ENCODE measurements at places on chromosomes 4 and X.
A peak's percentile ranks its signal among the peaks of the same experiment; 100 is the strongest.

- DNase-seq = no peak
These were observed 712.4 kb upstream of the LCORL start for GRCh38 chr4:18733961-18734360.

GRCh38 chr4:150038335-150039076, 39.7 kb upstream of the DCLK2 start:
- no peak for DNase-seq

DNA sequence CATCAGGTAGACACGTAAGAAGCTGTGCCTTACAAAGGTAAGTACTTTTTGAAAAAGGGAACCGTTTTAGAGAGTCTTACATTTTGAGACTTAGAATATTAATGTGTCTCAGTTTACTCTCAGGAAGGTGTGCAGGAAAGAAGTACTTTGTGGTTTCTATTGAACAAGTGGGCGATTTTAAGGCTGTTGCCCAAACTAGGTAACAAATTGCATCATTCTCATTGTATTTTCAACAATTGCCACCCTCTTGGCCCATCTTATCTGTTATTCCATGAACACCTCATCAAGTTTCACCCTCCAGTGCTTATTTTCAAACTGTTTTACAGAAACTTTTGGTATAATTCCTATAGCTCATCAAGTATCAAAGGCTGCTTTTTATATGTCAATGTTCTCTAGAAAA, 158.3 kb downstream of the SLC4A4 start:
- DNase-seq = no peak

- no peak for DNase-seq
These were observed 15.0 kb downstream of the G6PD start for GRCh38 chrX:154531626-154532025.

DNA sequence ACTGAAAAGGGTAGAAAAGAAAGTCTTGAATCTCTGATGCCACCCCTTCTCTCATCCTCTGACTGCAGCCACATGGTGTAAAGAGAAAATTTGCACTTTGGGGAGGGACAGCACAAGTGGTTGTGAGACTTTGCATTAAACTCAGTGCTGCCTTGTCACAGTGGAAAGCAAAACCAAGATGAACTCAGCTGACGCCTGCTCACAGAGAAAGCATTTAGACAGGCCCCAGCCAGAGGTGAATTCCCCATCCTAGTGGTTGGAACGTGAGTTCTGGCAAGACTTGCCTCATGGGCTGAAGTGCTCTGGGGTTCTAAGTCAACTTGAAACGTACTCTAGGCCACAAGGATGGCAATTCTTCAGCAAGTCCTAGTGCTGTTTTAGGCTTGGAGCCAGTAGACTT, 1101.4 kb downstream of the ADGRL3 start:
- no peak for DNase-seq

DNA sequence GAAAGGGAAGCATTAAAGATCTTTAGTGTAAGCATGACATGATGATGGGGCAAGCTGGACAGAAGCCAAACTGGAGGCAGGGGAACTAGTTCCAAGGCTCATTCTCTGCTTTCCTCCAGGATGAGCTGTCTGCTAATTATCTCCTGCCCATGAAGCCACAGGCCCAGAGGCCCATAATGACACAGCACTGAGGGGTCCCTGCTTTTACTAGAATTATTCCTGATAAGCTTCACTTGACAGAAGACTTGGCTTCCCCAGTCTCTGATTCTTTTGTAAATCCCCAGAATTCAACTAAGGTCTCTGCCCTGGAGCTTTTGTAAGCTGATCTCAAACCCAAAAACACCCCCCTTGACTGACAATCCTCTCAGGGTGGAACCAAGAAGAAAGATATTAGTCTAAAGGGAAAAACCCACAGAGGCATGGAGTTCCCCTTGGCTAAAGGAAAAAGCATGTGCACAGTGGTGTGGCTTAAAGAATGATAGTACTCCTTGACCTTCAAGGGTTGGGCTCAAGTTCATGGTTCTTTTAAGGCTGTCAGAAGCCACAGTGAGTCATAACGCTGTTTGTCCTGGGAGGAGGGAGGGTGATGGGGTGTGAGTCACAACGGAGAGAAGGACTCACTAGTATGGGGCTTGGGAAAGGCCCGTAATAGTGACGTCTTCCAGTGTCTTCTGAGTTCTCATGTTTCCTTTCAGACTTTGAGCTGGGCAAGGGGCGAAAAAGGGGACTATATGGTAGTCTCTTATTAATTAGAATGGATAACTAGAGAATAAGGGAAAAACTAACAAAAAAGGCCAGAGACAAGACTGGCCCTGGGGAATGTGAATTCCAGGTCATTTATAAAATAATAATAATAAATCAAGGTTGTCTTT, 146.0 kb upstream of the CPEB2 start:
- no peak for DNase-seq

DNA sequence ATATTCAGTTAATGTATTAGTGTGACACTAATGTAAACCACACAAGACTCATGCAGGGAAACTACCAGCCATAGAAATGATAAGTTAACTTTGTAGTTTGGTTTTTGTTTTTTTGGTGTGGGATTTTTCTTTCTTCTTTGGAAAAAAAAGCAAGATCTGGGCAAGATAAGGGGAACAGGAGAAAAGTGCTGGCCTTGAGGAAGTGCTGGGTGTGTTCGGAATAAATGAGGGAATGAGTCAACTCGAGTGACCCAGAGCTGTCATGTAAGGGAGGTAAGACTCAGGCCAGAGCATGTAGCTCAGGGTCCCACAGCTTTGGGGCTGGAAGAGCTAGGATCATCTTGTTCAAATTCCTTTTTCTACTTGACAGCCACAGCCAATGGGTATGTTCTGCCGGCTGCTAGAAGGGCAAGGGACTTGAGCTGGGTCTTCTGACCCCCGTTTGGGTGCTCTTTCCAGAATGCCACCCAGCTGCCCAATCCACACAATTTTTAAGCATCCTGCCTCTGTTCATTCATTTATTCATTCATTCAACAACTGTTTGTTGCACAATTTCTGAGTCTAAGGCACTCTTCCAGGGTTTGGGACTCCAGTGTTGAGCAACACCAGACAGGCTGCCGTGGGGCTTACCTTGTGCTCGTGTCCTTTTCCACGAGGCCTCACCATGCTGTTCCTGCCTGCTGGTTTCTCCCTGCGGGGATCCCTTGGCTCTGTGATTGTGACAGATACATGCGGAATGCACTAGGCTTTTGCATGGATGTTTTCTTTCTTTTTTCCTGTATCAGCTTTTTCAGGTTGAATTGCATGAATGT, 54.5 kb downstream of the CLDN34 start:
- DNase-seq = peak; percentile 41

- no peak for DNase-seq
These were observed 156.6 kb upstream of the CASK start for GRCh38 chrX:42079968-42080367.

- no peak for DNase-seq
These were observed 11.3 kb upstream of the ARAP2 start for GRCh38 chr4:36255577-36255976.

- no peak for DNase-seq
These were observed 82.5 kb downstream of the GATB start for GRCh38 chr4:151678048-151678872.

DNA sequence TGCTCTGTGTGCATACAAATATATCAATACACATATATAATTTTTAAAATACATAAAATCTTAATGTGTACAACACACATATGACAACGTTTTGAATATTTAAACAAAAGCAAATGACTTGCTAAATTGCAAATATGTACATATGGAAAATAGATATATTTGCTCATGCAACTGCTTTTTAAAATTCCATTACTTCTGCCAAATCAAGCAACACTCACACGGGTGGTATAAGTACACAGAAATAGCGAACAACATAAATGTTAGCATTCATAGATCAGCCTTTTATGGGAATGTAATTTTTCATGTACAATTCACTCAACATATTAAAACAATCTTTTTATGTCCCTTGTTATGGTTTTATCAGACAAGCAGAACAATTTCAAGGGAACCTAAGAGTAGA, 116.3 kb downstream of the DMD start:
- no peak for DNase-seq

DNA sequence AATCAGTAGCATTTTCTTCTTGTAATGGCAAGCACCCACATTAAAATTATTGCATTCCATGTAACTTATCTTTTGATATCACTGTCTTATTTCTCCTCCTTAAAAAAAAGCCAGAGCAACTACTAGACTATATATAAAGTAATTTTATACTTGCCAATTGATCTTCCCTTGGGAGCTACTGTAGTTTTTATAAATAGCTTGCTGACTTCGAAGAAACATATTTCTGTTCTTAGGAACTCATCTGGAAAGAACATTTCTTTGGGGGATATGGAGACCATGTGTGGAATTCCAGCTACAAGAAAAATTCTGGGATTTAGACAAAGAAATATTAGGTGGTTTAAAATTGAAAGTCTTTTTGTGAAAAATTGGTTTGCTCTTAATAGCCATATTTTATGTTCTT, 94.9 kb downstream of the BMPR1B start:
- no peak for DNase-seq

DNA sequence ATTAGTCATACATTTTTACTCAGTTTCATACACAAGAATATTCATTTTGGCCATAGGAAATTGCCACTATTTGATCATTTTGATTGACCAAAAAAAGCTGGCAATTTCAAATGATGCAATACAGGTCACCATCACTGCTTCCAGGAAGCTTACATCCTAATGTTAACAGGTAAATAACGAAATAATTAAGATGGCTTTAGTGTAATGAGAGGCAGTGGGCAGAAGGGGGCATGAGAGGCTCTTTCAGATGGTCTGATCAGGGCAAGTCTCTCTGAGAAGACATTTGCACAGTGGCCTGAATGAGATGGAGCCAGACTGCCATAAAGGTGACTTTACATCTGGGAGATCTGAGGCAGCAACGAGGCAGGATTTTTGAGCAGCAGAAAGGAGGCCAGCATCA, 170.7 kb downstream of the SLIT2 start:
- DNase-seq = peak; percentile 77

DNA sequence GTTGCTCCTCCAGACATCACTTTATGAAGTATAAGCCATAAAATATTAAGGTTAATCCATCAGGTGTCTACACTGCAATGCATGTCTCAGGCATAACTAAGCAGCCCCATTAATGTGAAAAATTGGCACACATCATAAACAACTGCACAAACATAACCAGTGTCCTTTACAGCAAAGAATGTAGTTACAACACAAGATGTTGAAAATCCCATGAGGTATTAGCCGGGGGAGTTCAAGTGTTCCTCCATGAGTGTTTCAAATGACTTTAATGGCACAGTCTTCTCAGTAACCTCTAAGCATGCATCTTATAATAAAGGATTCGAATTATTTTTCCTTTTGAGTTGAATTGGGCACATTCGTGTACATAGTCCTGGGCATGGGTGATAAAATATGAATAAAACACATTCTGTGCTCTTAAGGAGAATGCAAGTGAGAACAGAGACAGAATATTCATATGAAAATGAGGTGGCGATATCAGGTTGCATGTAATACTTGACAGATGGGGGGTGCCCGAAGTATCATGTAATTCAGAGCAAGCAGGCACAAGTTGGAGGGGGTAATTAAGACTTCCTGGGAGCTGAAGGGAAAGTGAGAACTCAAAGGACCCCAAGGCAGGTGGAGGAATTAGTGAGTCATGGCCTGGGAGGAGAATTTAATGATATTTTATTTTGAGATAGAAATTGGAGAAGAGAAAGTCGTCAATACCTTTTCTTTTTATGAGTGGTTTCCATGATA, 18.2 kb upstream of the VCX2 start:
- DNase-seq = no peak

DNA sequence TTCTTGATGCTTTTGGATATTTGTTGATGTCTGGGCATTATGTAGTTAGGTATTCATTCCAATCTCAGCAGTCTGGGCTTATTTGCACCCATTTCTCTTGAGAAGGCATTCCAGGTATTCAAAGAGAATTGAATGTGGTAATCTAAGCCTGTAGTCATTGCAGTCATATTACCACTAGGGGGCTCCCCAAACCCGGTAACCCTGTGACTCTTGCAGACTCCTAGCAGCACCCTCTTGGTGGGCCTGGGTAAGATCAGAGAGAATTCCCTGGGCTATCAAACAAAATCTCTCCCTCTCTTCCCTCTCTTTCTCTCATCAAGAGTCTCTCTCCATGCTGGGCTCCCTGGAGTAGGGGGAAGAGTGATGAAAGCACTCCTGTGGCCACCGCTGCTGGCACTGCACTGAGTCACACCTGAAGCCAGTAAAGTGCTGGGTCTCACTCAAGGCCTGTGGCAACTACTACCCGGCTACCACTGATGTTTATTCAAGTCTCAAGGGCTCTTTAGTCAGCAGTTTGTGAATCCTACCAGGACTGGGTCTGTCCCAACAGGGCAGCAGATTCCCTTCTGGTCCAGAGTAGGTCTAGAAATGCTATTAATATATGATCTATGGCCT, 187.7 kb upstream of the NUDT10 start:
- DNase-seq = peak; percentile 51

- no peak for DNase-seq
These were observed 17.7 kb upstream of the TAB3 start for GRCh38 chrX:30906726-30907125.

GRCh38 chrX:129980540-129981199, 1.8 kb upstream of the BCORL1 start:
- peak; percentile 35 for DNase-seq

GRCh38 chrX:149284616-149285015, 220.5 kb downstream of the IDS start:
- DNase-seq = no peak

GRCh38 chr4:7937006-7937405, 2.7 kb downstream of the AFAP1 start:
- no peak for DNase-seq

- peak; percentile 78 for DNase-seq
These were observed 212.6 kb downstream of the SPOCK3 start for GRCh38 chr4:167021545-167022155.

DNA sequence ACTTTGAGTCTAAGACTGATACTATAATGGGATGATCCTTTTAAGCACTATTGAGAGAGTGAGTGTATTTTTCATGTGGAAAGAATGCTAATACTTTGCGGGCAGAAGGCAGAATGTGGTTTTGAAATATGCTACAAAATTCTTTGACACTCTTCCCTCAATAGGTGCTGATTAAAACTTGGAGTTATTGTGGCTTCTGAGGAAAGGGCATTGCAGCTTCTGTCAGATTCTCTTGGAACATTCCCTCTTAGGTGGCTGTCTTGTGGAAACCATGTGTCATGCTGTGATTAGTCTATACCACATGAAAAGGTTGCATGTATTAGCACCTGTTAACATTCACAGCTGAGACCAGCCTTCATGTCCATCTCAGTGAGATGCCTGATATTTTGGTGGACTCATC, 547.0 kb downstream of the STIM2 start:
- DNase-seq = no peak

- DNase-seq = peak; percentile 85
These were observed 33.5 kb upstream of the RASSF6 start for GRCh38 chr4:73653695-73654106.

GRCh38 chr4:71126719-71127118, 133.3 kb downstream of the DCK start:
- DNase-seq = no peak

- no peak for DNase-seq
These were observed 346.8 kb upstream of the TECRL start for GRCh38 chr4:64756016-64756415.

DNA sequence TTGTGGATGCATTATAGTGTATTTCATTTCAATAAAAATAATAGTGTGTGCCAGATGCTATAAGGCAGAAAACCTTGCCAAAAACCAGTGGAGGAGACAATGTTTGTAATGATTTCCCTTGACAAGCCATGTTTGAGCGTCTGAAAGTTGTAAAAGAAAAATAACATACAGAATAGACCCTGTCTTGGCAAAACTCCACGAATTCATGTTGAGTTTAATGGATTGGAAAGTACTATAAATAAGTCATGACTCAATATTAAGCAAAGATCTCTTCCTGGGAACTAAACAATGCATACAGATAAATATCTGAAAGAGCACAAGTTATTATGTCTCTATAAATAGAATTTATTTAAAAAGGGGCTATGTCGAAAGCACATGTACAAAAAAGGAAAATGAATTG, 543.5 kb downstream of the GABRG1 start:
- no peak for DNase-seq

- no peak for DNase-seq
These were observed 52.0 kb upstream of the ATOH1 start for GRCh38 chr4:93776386-93777080.

Data from dermis blood vessel endothelial cell (primary cell).